ENCODE measurements at places on chromosomes 4 and X.
A peak's percentile ranks its signal among the peaks of the same experiment; 100 is the strongest.

- DNase-seq: no peak
Observed at GRCh38 chr4:119002476-119002875, 113.8 kb downstream of the SYNPO2 start.

DNA sequence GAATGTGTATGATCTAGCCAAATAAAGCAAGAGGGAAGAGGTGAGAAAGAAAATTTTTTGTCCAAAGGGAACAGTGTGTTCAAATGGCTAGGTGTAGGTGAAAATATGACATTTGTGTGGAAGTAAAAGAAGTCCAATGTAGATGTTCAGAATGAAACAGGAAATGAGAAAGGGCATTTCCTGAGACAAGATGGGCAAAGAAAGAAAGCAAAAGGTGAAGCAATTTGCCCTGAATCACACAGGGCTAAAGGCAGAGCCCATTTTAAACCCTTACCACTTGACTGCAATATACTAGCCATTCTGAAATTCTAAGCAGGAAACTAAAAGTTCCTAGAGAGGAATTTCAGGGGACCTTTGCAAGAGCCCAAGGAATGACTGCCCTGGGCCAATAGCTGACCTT is 36.0 kb downstream of the CLOCK start:
- no peak for DNase-seq

DNA sequence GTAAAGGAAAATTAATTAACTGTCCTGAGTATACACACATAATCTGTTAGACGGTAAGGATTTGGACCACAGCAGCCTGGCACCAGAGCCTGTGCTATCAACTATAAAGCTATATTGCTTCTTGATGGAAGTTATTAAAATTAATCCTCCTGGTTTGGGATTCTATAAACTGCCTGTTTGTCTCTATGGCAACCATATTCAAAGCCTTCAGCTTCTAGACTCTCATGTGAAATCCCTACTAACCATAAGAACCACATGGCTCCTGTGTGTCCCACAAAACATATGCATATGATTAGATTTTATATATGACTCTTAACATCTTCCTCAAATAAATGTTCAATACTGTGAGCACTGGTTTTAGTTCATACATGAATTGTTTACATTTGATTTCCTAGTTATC is 380.8 kb downstream of the ANKRD50 start:
- DNase-seq: no peak

DNA sequence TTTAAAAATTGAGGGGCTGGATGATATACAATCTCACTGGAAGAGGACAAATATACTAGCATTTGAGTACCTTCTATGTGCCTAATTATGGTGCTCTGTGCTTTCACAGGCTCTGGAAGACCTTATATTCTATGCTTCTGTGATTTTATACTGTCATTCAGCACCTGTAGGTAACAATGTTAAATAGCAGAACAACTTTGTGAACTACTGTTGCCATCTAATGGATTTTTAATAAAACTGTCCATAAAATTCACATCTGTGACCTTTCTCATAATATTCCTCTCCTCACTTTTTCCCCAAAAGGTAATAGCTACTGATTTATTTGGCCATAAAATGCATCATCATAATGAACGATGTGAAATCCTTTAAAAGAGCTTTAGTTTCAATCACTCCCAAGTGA is 21.9 kb downstream of the POU3F4 start:
- no peak for DNase-seq

DNA sequence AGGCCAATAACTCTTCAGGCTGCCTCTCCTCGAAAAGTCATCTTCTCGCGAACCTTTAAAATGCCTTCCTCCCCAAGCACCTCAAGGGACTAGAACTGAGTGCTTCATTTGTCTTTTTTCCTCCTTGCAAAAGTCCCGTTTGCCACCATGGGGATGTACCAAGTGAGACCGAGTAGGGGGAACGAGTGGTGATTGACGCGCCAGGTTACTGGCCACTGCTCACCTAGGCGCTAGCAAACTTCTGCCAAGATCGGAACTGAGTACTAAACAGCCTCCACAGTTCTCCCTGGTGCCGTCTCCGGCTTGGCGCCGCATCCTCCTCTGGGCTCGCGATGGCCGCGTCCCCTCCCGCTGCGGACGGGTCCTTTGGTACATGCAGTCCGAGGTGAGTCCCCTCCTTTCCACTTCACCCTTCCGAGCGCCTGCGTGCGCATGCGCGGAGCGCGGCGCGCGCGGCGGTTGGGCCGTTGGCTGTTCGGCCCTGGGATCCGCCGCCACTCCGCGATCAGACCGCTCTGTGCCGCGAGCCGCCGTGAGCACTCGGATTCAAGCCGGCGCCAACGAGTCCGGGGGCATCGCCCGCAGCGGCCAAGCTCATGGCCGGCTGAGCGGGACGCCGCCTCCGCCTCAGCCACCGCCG is at the start of gene CDK16:
CDK16 (plus strand) TSS at position 402 of the 640 bp plus-strand sequence. CDS start 4,877 bp downstream, outside the sequence.
- peak; percentile 89 for DNase-seq

DNA sequence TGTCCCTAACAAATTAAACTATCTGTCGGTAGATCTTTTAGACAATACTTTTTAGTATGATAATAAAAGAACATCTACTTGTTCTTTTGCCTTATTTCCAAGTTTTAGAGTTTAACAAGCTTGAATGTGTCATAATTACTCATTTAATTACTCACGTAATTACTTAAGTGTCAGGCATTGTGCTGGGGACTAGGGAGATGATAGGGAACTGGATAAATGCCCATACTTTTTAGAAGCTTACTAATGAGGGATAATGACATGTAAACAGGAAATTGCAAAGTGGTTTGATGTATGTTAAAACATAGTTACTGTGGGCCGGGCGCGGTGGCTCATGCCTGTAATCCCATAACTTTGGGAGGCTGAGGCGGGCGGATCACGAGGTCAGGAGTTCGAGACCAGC is 158.3 kb downstream of the DMD start:
- no peak for DNase-seq

- DNase-seq: peak; percentile 63
Observed at GRCh38 chr4:185542626-185543315, 7.5 kb upstream of the PDLIM3 start.

DNA sequence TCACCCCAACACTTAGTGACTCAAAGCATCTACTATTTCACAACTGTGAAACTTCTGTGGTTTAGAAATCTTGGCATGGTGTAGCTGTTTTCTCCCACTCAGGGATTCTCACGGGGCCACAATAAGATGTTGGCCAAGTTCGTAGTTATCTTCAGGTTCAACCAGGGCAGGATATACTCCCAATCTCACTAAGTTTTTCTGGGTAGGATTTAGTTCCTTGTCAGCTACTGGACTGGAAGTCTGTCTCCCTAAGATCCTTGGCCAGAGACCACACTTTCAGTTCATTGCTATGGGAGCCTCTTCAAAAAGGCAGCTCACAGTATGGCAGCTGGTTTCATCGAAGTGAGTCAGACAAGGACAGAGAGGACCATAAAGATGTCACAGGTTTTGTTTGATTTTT is 111.7 kb upstream of the PDHA2 start:
- peak; percentile 48 for DNase-seq

DNA sequence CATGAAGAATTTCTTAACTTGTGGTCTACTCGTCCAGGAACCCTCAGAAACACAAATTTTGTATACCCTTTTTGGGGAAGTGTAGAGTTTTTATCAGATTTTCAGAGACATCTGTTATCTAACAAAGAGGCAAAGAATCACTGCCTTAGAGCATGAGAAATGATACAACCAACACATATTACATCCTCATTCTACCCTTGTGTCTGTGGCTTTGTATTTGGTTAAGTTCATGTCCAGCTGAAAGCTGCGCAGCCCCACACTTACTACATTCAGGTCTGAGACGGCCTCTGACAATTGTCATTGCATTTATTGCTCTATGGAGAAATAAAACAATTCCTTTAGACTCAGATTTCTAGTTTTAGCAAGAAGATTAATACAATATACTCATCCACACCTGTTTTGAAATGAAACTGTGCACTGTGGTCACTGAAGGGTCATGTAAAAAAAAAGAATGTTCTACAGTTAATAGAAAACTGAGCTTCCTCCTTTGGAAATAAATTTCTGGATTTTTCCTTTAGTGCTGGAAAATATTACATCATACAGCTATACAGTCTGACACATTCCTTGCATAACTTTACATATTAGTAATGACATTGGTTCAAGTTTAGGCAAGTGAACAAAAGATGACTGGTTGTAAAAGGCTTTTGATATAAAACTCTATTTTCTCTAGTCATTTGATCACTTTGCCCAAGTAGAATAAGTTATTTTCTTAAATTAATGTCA is 39.8 kb downstream of the GLRB start:
- DNase-seq: peak; percentile 91

GRCh38 chr4:15366721-15367120 is 61.1 kb upstream of the C1QTNF7 start:
- DNase-seq: peak; percentile 64

DNA sequence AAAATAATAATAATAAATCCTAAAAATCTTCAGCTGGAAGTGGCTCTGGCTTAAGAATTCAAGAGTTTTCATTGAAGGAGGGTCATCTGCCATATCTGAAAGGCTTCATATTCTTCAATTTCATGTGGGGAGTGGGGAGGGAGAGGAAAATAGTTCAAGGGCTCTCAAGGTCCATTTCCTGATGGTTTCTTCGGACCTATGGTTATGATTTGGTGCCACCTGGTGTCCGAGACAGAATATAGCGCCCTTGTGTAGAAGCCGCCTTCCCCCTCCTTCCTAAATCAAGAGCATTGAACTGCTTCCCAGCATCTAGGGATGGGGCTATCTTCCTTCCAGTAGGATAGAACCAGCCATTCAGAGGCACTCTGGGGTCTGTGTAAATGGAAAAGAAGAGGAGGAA is 34.3 kb downstream of the NLGN3 start:
- peak; percentile 64 for DNase-seq

DNA sequence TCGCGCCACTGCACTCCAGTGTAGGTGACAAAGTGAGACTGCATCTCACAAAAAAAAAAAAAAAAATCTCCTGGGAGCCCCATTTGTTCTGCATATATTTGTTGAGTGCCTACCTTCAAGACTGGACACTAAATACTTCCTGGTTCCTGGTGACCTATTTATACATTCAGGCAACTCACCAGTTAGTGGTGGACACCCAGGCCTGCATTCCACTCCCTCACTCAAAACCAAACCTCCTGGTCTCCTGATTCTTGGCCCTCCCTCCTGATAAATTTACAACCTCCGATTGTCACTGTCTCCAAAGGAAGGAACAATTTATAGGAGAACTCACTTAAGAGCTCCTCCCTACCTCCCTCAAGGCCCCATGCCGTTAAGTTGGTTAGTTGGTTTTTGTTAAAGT is 3.1 kb downstream of the SYAP1 start:
- DNase-seq: peak; percentile 62

DNA sequence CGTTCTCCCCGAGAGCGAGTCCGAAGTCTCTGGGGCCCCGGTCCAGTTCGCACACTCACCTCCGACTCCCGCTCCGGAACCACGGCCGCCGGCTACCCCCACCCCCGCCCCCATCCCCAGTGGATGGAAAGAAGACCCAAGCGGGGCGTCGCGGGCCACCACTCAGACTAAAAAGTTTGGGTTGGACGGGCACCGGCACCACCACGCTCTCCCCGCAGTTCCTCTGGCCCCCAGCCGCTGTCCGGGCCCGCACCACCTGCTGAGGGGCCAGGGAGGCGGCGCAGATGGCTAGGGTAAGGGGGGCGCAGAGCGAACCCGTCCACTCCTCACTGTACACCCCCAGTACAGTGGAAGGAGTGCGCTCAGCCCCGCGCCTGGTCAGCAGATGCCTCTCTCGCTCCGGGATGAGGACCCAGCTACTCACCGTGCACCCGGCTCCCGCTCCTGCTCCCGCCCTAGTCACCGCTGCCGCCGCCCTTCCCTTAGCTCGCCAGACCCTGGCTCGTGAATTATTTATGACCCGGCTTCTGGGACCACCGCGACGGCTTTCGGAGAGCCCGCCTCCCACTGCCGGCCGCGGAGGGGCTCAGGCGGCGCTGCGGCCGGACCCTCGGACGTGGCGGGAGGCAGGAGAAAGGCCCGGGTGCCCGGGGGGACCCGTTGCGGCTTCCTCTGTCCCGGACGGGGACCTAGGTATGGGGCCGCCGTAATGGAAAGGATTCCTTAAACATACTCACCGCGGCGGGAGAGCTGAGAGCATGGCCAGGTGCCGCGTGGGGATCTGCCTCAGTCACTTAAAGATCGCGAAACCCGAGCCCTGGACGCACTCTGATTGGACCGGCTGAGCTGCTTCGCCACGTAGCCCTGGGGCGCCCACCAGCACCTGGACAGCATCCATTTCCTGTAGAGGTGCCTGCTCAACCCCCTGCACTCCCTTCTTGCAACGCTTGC is at the start of gene PROM1:
PROM1 (minus strand) TSS at position 783 of the 951 bp plus-strand sequence. CDS start 8,117 bp downstream, outside the sequence.
- DNase-seq: peak; percentile 77

DNA sequence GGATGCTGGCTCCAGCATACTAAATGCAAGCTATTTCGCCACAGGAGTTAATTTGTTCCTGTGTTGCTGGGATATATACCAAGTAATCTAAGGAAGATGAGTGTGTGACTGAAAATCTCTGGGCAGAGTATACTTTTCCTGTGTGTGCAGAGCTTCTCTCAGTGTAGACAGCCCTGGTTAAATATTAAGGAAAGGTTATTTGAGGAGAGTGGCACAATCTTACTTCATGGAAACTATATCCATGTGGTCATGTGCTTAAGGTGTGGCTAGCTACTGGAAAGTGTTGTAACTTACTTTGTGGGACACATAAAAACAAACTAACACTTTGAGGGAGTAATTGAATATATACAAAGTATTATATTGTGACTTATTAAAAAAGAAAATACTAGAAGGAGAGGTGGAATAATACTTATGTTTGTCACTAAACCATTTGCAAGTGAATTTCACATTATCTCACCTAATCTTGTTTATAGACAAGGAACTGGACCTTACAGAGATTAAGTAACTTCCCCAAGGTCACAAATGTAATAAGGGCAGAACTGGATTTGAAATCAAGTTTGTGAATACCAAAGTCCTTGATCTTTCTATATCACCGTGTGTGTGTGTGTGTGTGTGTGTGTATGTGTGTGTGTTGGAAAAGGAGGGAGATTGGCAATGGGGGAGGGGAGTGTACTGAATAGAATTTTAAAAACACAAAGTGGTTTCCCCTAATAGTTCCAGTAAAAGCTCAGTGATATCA is 408.2 kb upstream of the NR3C2 start:
- peak; percentile 81 for DNase-seq

DNA sequence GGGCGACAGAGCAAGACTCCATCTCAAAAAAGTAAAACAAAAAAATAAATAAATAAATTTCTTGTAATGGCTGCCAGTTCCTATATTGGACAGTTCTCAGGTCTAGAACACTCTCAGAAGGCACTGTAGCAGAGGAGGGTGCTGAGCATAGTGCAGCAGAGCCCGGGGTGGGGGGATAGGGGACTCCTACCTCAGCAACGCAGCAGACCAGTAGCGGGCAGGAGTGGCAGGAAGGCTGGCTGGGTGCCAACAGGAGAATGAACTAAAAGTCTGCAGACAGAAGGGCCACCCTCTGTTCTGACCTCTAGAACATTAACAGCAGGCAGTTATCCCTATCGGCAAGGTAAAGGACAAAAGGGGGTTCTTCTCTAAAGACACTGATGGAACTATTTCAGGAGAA is 20.2 kb downstream of the PDK3 start:
- no peak for DNase-seq

GRCh38 chr4:14076776-14077175 is 449.3 kb upstream of the BOD1L1 start:
- no peak for DNase-seq

- DNase-seq: no peak
Observed at GRCh38 chrX:123807835-123808416, 51.9 kb upstream of the XIAP start.

All from kidney tubule cell (primary cell).